ENCODE measurements at places on chromosomes 5 and 9. TPM values are rescaled to one million over a fixed set of nuclear protein-coding genes. Genes with fewer than 3 reads are reported as not detected.

The C1QTNF2 gene
- total RNA-seq = 2.5 TPM

The PCDHB13 gene
- 0.39 TPM for total RNA-seq

The CA9 gene
- total RNA-seq = 38.2 TPM

The ZMAT2 gene
- 71.3 TPM for total RNA-seq

GRCh38 chr9:108057421-108058134 is 568.0 kb upstream of the KLF4 start:
- DNase-seq = peak; percentile 96

The NR5A1 gene
- not detected for total RNA-seq

Measured in M059J (cell line).